ENCODE measurements at places on chromosomes 12 and 14.

DNA sequence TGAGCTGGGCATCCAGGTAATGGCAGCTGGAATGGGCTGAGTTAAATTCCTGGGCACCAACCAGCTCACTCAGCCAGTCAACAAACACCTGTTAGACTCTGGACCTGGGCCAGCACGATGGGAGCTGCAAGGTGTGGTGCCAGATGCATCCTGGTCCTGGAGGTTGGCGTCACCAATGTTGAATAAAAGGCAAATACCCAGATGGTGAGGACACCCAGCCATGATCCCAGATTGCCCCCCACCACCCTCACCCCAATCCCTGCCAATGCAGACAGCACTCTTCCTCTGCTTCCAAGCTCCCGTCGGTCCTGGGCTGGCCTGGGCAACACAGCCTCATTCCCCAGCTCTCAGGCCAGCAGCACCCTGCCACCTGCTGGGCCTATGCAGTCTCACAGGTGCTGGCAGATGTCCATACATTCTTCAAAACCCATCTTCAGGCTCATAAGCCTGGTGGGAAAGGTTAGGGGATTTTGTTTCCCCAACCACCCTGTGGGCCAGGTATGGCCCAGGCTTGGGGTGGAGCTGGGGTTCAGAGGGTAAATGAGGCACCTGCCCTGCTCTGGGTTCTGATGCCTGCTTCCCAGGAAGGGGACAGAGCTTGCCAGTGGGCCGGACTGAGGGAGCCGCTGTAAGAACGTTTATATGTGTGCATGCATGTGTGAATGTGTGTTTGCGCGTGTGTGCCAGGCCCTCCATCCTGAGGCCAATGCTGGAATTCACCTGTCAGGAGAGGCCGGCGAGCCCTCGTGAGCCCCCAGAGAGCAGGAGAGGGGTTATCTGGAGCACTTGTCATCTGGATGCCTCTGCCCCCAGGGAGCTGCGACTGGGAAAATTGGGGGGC is 58.0 kb downstream of the LGMN start:
- DNase-seq = no peak

DNA sequence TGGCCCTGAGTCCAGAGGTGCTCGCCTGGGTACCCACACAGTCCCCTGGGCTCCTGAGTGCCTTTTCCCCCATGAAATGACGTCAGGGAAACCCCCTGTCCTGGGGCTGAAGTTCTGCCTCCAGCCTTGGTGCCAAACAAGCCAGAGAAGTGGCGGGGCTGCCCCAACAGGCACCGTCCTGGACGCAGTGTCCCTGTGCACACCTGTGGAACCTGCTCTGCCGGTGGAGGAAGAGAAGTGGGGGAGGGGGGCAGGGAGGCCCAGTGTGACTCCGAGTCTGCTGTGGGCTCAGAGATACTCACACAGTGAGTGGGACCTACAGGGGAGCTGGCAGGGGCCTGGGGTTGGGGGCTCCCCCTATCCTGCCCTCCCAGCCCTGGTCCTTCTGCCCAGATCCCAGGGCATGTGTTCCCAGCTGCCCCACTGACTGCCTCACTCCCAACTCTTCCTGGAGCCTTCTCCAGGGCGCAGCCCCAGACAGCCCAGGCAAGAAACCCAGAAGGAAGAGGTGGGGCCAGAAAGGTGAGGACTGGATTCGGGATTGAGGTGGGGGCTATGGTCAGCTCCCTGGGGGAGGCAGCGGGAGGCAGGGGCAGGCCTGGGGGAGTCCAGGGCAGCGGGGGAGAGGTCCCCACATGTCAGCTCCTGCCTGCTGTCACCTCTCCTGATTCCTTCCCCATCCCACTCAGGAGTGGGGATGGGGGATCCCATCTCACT is 24.7 kb downstream of the CCDC85C start:
- no peak for DNase-seq

- no peak for DNase-seq
These were observed 251.0 kb upstream of the FOXG1 start for GRCh38 chr14:28515571-28515970.

GRCh38 chr12:18681818-18682217 is 56.0 kb downstream of the PLCZ1 start:
- DNase-seq = no peak

GRCh38 chr12:49367381-49368239 is at the start of gene SPATS2:
TSS of gene SPATS2 (plus strand) at chr12:49367462. CDS start at chr12:49461013, 93,551 bp downstream.
- no peak for DNase-seq

- DNase-seq = no peak
These were observed 98.3 kb upstream of the CPSF6 start for GRCh38 chr12:69141074-69141473.

GRCh38 chr14:105030836-105031396 is 10.0 kb upstream of the CDCA4 start:
- no peak for DNase-seq

Data from activated naive CD4-positive, alpha-beta T cell (primary cell).